Fibroblast of villous mesenchyme (primary cell): ENCODE measurements at places on chromosomes 12 and 14. TPM values are rescaled to one million over a fixed set of nuclear protein-coding genes. Genes with fewer than 3 reads are reported as not detected.
A peak's percentile ranks its signal among the peaks of the same experiment; 100 is the strongest.

DNA sequence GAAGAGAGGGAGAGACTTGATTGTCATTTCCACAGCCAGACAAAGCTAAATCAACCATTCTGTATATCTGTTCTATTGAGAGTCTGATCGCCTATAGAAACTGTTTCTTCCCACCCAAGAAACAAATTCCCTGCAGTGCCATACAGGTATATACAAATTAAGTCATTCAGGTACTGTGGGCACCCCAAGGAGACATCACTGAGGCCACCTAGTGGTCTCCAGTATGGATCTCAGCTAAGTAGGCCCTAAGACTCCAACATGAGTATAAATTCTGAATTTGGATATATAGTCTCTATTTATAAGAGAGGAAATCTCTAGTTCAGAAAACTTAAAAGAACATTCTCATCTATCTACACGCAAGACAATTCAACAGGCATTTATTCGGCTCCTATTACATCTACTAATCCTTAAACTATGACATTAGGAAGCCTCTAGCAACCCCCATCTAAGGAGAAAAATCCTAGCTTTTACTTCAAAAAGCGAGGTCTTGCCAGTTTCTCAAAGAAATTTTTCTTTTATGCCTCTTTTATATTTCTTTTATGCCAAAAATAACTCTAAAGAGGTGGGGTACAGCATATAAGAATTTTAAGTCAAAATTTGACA is 62.6 kb downstream of the DCAF5 start:
- peak; percentile 53 for DNase-seq

GRCh38 chr14:34833549-34834523 is 41.3 kb downstream of the BAZ1A start:
- DNase-seq: peak; percentile 24

Gene ARID4A
- total RNA-seq: 10.8 and 11.9 TPM in 2 replicates

Gene RNASE7
- not detected in 2 replicates for total RNA-seq

DNA sequence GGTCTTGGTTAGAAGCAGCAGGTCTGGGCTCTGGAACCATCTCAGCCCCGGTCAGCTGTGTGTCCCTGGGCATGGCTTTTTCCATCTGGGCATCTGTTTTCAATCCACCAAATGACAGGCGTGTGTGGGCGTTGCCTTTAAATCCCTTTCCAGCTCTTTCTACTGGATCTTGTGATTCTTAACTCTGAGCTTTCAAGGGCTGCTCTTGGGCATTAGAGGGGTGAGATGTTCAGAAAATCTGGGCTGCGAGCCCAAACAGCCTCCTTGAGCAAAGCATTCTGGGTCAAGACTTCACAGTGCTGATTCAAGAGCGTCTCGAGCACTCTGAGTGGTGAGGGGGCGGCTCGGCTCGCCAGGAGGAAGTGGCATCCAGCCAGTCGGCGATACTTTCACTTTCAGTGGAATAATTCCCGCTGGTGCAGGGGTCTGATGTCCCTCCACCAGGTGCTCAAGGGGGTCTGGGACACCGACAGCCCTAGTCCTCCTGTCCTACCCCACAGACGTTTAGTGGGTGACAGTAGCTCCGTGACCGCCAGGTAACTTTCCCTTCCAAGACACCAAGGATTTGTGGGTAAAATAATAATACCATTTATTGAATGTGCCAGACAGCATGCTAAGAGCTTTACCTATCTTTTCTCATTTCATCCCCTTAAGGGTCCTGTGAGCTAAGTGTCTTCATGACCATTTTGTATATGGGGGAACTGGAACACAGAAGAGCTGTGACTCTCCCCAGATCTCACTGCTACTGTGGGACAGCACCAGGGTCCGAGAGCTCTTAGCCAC is 114.0 kb downstream of the PLXNC1 start:
- DNase-seq: peak; percentile 93

GRCh38 chr12:10957741-10958140 is 18.7 kb upstream of the TAS2R14 start:
- DNase-seq: no peak

DNA sequence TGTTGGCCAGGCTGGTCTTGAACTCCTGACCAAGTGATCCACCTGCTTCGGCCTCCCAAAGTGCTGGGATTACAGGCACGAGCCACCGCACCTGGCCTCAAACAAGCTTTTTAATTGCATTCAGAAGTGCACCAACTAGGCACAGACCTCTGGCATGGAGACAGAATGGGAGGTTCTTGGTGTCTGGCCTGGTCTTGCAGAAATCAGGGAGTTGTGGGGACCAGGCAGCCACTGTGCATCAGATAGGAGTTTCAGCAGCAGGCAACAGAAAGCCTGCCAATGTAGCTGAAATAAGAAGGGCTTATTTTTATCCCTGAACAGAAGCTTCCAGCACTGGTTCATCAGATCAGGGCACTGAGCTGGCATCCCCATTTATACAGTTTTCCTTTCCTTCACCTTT is 22.2 kb upstream of the TCL1B start:
- no peak for DNase-seq

Gene POLE2
- 14.2 and 17.3 TPM in 2 replicates for total RNA-seq

- DNase-seq: peak; percentile 58
These were observed 3.6 kb downstream of the ISCU start for GRCh38 chr12:108565976-108566375.

Gene KRT6C
- total RNA-seq: not detected in 2 replicates

Gene GSC
- total RNA-seq: not detected in 2 replicates

- DNase-seq: peak; percentile 99
These were observed 6.3 kb upstream of the TPCN1 start for GRCh38 chr12:113214895-113215400.

DNA sequence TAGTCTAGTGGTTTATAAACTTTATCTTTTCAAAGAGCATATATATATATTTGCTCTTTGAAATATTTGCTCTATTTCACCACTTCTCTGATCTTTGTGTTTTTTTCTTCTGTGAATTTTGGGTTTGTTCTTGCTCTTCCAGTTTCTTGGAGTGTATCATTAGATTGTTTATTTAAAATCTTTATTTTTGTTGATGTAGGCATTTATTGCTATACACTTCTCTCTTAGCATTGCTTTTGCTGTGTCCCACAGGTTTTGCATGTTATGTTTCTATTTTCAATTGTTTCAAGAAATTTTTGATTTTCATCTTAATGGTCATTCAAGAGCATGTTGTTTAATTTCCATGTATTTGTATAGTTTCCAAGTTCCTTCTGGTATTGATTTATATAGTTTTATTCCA is 69.1 kb downstream of the BRMS1L start:
- no peak for DNase-seq

Gene HOXC10
- 0.43 and 5.2 TPM in 2 replicates for total RNA-seq

DNA sequence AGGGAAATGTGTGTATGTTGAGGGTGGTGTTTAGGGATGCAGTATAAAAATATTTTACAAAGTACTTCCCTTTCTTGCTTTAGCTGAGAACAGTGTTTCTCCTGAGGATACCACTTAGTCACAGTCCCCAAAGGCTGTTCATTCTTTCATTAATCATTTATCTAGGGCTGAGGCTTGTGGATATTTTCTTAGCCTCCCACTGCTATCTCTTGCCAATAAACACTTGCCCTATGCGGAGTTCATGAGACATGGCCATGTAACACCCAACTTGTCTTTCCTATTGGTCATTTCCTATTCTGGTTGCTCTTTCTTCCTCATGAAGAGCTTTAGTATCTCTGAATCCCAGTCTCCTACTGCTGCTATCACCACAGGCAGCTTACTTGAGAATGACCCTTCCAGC is 75.1 kb downstream of the ETNK1 start:
- DNase-seq: no peak

Gene C12orf54
- not detected in 2 replicates for total RNA-seq

- no peak for DNase-seq
These were observed 9.7 kb downstream of the POLE start for GRCh38 chr12:132677492-132677891.

Gene FZD10
- not detected in 2 replicates for total RNA-seq

DNA sequence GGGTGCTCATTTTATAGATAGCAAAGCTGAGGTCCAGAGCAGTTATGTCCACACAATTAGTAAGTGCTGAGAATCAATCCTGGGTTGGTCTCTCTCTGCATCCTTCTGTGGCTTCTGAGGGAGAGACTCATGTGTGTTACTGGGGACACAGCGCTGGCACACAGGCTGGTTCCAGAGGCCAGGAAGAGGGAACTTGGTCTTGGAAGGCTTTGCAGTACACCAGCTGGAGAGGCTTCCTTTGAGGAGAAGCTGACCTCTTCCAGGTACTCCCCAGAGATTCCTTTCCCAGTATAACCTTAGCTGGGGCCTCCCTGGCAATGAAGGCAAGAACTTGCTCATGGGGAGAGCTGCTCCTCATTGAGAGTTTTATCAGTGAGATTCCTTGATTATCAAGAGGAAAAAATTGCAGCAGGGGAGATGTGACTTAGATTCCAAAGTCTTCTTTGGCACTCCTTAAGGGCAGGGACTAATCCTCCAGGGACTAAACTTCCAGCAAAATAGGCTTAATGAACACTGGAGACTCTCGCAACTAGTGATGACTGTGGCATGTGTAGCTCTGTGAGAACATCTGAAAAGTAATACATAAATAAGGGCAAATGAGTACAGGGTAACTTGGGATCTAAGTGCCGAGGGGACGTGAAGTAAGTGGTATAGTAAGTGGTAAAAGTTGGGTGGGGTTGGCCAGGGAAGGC is 13.9 kb upstream of the KRT80 start:
- no peak for DNase-seq

Gene TC2N
- total RNA-seq: 0.97 and 1.3 TPM in 2 replicates

Gene POP5
- 35.8 and 40.6 TPM in 2 replicates for total RNA-seq

Gene CLMN
- under 0.01 and 0.43 TPM in 2 replicates for total RNA-seq

Gene SLC22A17
- total RNA-seq: 14.8 and 16.4 TPM in 2 replicates

DNA sequence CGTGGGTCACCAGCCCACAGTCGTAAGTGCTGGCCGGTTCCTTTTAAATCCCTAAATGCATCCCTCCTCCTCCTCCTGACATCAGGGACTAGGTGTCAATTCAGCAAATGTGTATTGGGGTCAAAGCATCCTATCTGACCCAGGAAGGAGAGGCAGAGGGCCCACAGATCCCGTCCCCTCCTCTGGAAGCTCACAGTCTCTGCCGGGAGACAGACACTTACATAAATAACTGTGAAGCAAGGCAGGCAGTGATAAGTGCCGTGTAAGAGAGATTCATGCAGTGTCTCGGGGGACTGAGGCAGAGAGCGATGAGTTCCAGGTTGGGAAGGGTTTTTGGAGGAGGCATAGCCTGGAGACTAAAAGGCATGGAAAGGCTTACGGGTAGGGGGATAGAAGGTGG is 44.1 kb downstream of the HRK start:
- DNase-seq: no peak

DNA sequence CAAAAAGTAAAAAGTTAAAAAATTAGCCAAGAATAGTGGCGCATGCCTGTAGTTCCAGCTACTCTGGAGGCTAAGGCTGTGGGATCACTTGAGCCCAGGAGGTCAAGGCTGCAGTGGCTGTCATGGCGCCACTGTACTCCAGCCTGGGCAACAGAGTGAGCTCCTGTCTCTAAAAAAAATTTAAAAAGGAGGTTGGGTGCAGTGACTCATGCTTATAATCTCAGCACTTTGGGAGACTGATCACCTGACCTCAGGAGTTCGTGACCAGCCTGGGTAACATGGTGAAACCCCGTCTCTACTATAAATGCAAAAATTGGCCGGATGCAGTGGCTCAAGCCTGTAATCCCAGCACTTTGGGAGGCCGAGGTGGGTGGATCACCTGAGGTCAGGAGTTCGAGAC is 8.2 kb upstream of the YLPM1 start:
- no peak for DNase-seq
